MCF 10A (cell line): ENCODE measurements at places on chromosomes 2 and 18. TPM values are rescaled to one million over a fixed set of nuclear protein-coding genes. Genes with fewer than 3 reads are reported as not detected.

DNA sequence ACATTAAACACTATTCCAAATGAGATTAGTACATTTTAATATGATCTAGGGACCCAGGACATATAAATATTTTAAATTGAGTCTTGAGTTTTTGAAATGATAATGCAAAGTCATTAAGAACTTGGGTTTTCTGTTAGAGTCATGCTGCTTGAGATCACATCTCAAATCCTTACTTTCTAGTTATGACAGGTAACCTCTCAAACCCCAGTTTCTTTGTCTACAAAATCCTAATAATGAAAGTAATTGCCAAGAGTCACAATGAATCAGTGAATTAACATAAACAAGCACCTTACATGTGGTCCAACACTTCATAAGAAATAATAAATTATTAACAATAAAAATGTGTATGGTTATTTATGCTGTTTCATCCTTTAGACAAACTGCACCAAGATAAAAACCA, 607.6 kb downstream of the LRP1B start:
- no peak overlapping the region for H3K27ac ChIP-seq
- no peaks in the 10 kb centered on the region for H3K36me3 ChIP-seq
- no peak for DNase-seq
- peaks cover 35% of the 10 kb centered on the region for H3K27me3 ChIP-seq
- H3K4me1 ChIP-seq, result no peaks in the 10 kb centered on the region

GRCh38 chr2:19312949-19313348, 45.5 kb downstream of the OSR1 start:
- no peaks in the 10 kb centered on the region for H3K36me3 ChIP-seq
- DNase-seq, result peak; percentile 49
- no peaks in the 10 kb centered on the region for H3K27me3 ChIP-seq
- H3K4me1 ChIP-seq, result no peaks in the 10 kb centered on the region
- no peak overlapping the region for H3K27ac ChIP-seq
- H3K4me3 ChIP-seq, result no peak overlapping the region

DNA sequence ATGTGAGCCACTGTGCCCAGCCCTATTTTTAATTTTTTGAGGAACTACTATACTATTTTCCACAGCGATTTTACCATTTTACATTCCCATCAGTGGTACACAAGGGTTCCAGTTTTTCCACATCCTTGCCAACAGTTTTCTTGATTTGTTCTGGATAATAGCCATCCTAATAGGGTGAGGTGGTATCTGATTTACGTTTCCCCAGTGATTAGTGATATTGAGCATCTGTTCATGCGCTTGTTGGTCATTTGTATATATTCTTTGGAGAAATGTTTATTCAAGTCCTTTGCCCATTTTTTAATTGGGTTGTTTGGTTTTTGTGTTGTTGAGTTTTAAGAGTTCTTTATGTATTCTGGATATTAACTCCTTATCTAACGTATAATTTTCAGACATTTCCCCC, 20.8 kb downstream of the TTC39C start:
- H3K4me1 ChIP-seq, result peaks cover 16% of the 10 kb centered on the region
- peaks cover 10% of the 10 kb centered on the region for H3K36me3 ChIP-seq
- DNase-seq, result no peak
- no peaks in the 10 kb centered on the region for H3K27me3 ChIP-seq
- H3K27ac ChIP-seq, result no peak overlapping the region

RRM2 gene
- 16.5 and 41.8 TPM in 2 replicates for total RNA-seq

ACSL3 gene
- 183 and 203 TPM in 2 replicates for total RNA-seq

DNA sequence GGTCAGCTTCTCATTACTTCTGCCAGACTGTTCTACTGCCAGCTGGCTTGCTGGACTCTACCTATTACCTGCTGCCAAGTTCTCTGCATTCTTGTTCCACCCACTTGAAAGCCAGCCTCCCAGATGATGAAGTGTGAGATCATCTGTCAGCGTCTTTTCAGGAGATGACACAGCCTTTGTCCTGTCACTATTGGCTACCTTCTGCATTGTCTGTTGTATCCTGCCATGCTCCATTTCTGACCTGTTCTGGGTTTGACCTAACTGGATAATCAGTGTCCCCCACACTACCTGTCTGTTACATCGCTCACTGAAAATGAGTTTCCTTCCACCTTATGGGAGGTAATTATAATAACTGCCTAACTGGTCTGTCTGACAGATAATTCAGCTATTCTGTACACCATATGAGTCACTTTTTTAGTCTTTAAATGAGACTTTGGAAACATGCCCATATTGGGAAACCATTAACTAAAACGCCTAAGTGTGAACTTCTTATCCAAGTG, 520.6 kb downstream of the METTL4 start:
- H3K4me1 ChIP-seq, result peaks cover 20% of the 10 kb centered on the region
- H3K27ac ChIP-seq, result peak overlapping the region; percentile 76
- H3K36me3 ChIP-seq, result no peaks in the 10 kb centered on the region
- peak; percentile 63 for DNase-seq

- no peak overlapping the region for H3K4me3 ChIP-seq
- H3K27ac ChIP-seq, result no peak overlapping the region
- no peaks in the 10 kb centered on the region for H3K27me3 ChIP-seq
- peaks cover 5% of the 10 kb centered on the region for H3K36me3 ChIP-seq
These were observed 531.8 kb upstream of the ID2 start for GRCh38 chr2:8149985-8150539.

HNMT gene
- total RNA-seq, result 0.28 TPM in 1 of 2 replicates, not detected in the other

DNA sequence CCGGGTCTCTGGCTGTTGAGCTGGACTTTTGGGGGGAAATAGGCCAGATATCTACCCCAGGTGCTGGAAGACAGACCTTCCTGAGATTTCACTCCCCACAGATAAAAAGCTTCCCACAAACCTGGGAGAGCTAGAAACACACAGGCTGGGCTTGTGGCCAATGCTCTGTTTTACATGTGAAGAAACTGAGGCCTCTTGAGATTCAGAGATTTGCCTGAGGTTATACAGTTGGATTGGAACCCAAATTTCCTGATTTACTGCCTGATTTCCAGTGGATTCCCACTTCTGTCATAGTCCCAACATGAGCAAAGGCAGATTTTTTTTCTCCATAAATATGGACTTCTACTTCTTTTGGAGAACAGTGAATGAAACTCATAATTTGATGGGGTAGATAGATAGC, 360.2 kb downstream of the SETBP1 start:
- H3K27ac ChIP-seq, result no peak overlapping the region
- peaks cover 7% of the 10 kb centered on the region for H3K36me3 ChIP-seq
- DNase-seq, result no peak

DNA sequence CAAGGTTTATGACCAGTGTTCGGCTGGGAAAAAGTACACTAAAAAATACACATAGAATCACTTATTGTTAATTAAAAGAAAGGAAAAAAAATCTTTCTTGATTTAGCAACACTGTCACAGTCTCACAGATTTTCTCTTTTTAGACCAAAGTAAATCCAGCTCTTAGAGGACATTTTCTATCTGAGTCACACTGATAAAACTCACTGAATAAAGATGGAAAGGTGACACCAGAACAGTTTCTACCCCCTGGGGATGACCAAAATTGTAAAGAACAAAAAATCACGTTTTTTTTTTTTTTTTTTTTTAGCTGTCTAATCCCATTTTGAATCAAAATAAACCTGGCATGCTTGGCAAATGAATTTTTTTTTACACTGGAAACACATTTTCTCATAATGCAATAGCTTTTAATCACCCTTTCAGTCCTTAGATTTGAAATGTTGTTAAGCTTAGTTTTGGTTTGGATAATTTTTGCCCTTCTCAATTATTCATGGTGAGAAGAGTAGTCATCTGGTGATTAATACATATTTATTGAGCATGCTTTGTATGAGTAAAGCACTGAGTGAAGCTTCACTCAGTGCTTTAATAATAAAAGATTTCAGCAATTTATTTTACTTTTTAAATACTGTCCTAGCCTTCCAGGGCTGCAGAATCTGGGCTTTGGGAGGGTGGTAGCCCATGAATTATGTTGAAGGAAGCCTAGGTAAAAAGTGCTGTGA, 886.3 kb downstream of the SLC4A3 start:
- H3K4me3 ChIP-seq, result no peak overlapping the region
- H3K4me1 ChIP-seq, result peaks cover 16% of the 10 kb centered on the region
- no peaks in the 10 kb centered on the region for H3K27me3 ChIP-seq

DNA sequence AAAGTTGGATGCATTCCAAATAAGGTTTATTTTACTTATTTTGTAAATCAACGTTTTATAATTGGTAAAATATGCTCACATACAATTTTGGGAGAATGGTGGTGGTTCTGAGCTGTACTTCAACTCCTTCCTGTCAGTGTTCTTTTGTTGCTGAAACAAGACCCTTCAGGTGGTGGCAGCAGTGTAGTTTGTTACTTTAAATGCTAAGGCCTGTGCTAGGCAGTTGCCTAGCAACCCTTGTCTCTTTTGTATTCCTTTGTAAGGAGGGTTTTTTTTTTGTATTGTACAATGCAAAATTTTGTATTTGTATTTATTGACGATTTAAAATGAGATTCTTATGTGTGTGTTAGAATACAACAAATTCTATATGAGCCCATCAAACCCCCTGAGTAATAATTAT, 166.0 kb upstream of the FAM98A start:
- no peaks in the 10 kb centered on the region for H3K27me3 ChIP-seq
- DNase-seq, result no peak
- H3K27ac ChIP-seq, result no peak overlapping the region
- no peaks in the 10 kb centered on the region for H3K4me1 ChIP-seq

- DNase-seq, result no peak
- no peak overlapping the region for H3K4me3 ChIP-seq
- H3K27me3 ChIP-seq, result no peaks in the 10 kb centered on the region
- H3K4me1 ChIP-seq, result peaks cover 7% of the 10 kb centered on the region
These were observed 367.6 kb upstream of the CWC22 start for GRCh38 chr2:180374502-180375281.

GRCh38 chr2:167890739-167891138, 356.7 kb downstream of the STK39 start:
- no peaks in the 10 kb centered on the region for H3K36me3 ChIP-seq
- H3K4me3 ChIP-seq, result no peak overlapping the region
- H3K4me1 ChIP-seq, result no peaks in the 10 kb centered on the region
- H3K27ac ChIP-seq, result no peak overlapping the region
- no peak for DNase-seq

- peaks cover 7% of the 10 kb centered on the region for H3K4me1 ChIP-seq
- H3K27ac ChIP-seq, result no peak overlapping the region
- peak; percentile 23 for DNase-seq
These were observed 51.7 kb downstream of the ARMC9 start for GRCh38 chr2:231250146-231250545.

GRCh38 chr2:275466-275865, 10.7 kb downstream of the ACP1 start:
- no peaks in the 10 kb centered on the region for H3K27me3 ChIP-seq
- no peak overlapping the region for H3K27ac ChIP-seq
- DNase-seq, result no peak
- H3K36me3 ChIP-seq, result peaks cover 88% of the 10 kb centered on the region

- H3K27me3 ChIP-seq, result no peaks in the 10 kb centered on the region
- DNase-seq, result no peak
- no peaks in the 10 kb centered on the region for H3K36me3 ChIP-seq
- H3K4me1 ChIP-seq, result peaks cover 18% of the 10 kb centered on the region
- H3K27ac ChIP-seq, result no peak overlapping the region
These were observed 116.9 kb upstream of the CREB1 start for GRCh38 chr2:207412787-207413310.

CYRIA gene
- total RNA-seq, result 0.35 and 1.2 TPM in 2 replicates

NDC80 gene
- total RNA-seq, result 20.4 and 29.6 TPM in 2 replicates

DNA sequence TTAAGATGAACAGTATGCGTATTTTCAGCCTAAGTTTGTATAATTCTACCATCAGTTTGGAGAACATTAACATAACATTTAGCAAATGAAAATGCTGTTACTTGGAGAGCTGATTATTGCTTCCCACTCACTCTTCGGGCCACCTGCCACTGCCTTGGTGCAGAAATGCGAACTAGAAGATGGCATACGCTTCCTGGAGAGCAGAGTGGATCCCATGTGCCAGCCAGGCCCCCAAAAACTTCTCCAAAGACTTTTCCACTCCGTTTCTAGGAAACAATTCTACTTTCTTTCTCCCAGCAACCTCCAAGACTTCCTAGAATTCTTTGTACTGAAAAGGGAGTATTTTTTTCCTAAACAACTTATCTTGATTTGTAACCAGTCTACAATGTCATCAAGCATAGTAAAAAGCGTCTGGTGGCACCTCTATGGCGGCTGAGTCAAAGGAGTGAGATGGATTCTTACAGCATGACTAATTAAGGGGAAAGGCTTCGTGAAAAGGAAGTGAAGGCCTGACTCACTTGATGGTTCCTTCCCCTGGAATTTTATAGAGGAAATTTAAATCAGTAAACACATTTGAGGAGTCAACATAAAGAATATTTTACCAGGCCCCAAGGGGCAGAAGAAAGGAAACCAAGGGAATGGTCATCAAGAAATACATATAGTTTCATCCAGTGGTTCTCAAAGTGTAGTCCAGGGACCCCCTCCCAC, 36.6 kb downstream of the FEZ2 start:
- peak; percentile 83 for DNase-seq
- peaks cover 45% of the 10 kb centered on the region for H3K4me1 ChIP-seq
- H3K27me3 ChIP-seq, result no peaks in the 10 kb centered on the region
- H3K36me3 ChIP-seq, result peaks cover 35% of the 10 kb centered on the region

SERPINB3 gene
- 0.28 TPM in 1 of 2 replicates, not detected in the other for total RNA-seq

DNA sequence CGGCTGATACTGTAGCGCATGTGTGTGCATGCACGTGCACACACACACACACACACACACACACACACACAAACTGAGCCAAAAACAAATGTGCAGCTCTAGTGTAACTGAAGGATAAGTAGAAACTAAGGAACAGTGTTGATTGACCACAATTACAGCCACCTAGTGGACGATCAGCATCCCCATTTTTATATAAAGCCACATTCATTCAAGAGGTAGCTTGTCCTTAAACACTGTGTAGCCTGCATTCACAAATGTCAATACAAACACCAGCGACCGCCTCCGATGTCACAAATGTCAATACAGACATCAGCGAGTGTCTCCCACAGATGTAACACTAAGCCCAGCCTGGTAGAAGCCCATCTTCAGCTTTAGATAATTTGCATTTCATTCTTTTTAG, 167.4 kb downstream of the PTGR3 start:
- peak; percentile 36 for DNase-seq
- no peaks in the 10 kb centered on the region for H3K4me1 ChIP-seq
- H3K27ac ChIP-seq, result no peak overlapping the region
- no peaks in the 10 kb centered on the region for H3K27me3 ChIP-seq

GRCh38 chr2:176111846-176112374, 4.7 kb upstream of the HOXD10 start:
- DNase-seq, result no peak
- H3K27me3 ChIP-seq, result peaks cover 10% of the 10 kb centered on the region
- no peak overlapping the region for H3K4me3 ChIP-seq
- H3K27ac ChIP-seq, result no peak overlapping the region

- H3K4me1 ChIP-seq, result no peaks in the 10 kb centered on the region
- H3K4me3 ChIP-seq, result no peak overlapping the region
- peaks cover 34% of the 10 kb centered on the region for H3K36me3 ChIP-seq
- no peak overlapping the region for H3K27ac ChIP-seq
- peak; percentile 9 for DNase-seq
These were observed 9.3 kb upstream of the AGBL5 start for GRCh38 chr2:27042159-27042661.

CDH20 gene
- total RNA-seq, result not detected in 2 replicates

IL36A gene
- total RNA-seq, result not detected in 2 replicates

- H3K27ac ChIP-seq, result peak overlapping the region; percentile 74
- H3K27me3 ChIP-seq, result no peaks in the 10 kb centered on the region
- H3K36me3 ChIP-seq, result no peaks in the 10 kb centered on the region
- peak overlapping the region; percentile 86 for H3K4me3 ChIP-seq
- H3K4me1 ChIP-seq, result peaks cover 11% of the 10 kb centered on the region
- peak; percentile 59 for DNase-seq
These were observed 963 bp downstream of the INPP1 start for GRCh38 chr2:190344276-190344827.
